ENCODE measurements at places on chromosomes 2 and 18.

DNA sequence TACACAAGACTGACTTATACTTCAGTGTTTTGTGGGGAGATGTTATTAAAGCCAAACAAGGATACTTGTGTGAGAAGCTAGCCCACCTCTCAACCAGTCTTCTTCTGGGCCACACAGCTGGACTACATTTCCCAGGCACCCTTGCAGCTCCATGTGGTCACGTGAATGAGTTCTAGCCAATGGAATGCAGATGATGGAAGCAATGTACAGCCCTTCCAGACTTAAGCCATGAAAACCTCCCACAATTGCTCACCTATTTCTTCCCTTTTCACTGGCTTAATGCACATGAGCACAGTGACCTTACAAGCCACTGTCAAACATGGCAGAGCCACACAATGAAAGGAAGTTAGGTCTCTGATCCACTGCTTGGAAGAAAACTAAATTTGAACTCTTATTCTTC, 20.4 kb upstream of the FEZ2 start:
- no peak for DNase-seq

DNA sequence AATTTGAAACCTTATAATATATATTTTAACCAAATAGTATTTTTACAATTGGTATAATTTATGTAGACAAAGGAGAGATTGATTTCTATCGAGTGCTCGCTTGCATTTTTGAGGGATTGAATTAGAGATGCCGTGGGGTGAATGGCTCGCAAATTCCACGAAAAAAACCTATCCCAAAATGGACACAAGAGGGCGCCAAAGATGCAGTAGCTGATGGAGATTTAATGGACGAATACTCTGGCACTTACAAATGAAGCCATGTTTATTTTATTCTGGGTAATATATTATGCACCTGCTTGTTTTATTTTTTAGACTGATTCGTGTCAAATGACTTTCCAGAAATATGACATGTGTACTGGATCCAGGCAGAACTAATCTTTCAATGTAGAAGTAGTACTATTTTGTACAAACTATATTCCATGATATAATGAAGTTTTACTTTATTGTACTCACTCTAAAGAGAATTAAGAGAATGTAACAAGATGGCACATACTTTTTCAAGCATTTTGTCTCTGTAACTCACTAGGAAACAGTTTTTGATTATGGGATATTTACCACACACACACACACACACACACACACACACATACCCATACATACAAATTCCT, 505.4 kb downstream of the PLCL1 start:
- no peak for DNase-seq

DNA sequence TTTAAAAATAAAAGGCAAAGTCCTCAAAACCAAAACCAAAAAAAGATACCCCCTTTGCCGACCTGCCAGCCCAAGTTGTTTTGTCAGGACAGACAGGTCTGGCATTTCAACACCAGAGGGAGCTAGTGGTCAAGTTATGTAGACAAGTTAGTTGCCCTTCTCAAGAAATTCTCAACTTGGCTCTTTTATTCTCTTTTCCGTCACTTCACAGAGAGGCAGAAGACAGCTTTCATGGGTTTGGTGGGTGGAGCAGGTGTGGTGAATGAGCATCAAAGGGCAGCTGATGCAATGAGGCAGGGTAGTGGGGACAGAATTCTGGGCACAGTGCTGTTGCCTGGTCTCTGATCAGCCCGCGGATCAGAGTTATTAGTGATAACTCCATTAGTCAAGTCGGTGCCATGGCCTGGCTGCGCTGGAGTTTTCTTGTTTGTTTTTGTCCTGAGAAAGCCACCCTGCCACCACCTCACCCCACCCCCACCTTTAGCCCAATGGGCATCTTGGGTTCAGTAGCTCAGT, 303.7 kb upstream of the EPAS1 start:
- peak; percentile 19 for DNase-seq

DNA sequence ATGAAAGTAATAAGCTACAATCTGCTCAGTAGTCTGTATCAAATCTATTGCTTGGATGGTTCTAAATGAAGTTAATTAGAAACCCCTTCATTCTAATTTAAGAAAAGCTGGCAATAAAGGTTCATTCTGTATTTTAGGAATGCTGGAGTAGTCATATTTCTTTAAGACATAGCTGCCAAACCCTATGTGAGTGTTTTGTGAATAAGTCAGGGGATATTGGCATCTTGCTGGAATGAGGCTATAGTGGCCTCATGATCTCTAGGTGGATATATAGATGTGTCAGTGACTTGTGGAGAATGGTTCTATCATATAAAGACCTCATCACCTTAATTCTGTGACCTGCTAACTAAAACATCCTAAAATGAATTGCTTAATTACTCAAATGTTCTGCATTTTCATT, 196.3 kb downstream of the PDE1A start:
- no peak for DNase-seq

- no peak for DNase-seq
Measured at GRCh38 chr2:115649731-115650130, 1207.3 kb downstream of the DPP10 start.

GRCh38 chr2:232789082-232789481, 12.7 kb upstream of the KCNJ13 start:
- no peak for DNase-seq

- no peak for DNase-seq
Measured at GRCh38 chr18:64949885-64950284, 800.9 kb upstream of the CDH7 start.

- DNase-seq, result no peak
Measured at GRCh38 chr2:51597086-51597485, 565.2 kb upstream of the NRXN1 start.

- DNase-seq, result no peak
Measured at GRCh38 chr2:211086049-211086448, 529.6 kb downstream of the CPS1 start.

- no peak for DNase-seq
Measured at GRCh38 chr2:36539631-36540030, 58.3 kb downstream of the FEZ2 start.

- DNase-seq, result no peak
Measured at GRCh38 chr2:159933727-159934049, 128.7 kb downstream of the PLA2R1 start.

- DNase-seq, result no peak
Measured at GRCh38 chr18:7002107-7002506, 115.5 kb downstream of the LAMA1 start.

- DNase-seq, result no peak
Measured at GRCh38 chr2:48965204-48965603, 189.1 kb downstream of the FSHR start.

- no peak for DNase-seq
Measured at GRCh38 chr2:222993920-222994650, 57.9 kb upstream of the KCNE4 start.

- DNase-seq, result no peak
Measured at GRCh38 chr2:240358080-240358479, 77.4 kb upstream of the GPC1 start.
